ENCODE measurements at places on chromosomes 7 and 10.

GRCh38 chr7:150973571-150974451 is 4.3 kb downstream of the KCNH2 start:
- no peak for DNase-seq

DNA sequence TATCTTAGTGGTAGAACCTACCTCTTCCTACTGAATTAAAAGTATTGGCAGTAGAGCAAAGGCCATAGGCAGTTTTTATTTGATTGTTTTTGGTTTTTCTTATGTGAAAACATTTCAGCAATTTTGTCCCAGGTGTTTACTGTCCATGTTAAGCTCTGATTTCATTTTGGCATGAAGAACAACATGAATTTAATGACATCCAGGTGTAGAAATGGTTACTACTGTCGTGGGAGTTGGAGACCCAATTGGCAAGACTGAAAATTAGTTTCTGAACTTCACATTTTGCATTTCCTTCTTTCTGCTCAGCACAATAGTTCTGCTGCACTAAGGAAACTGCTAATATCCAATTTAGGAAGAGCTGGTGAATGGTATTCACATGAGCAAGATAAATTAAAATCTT is 38.0 kb upstream of the TMEM196 start:
- DNase-seq: no peak

- DNase-seq: no peak
Observed at GRCh38 chr7:15603124-15603523, 41.3 kb upstream of the AGMO start.

- DNase-seq: no peak
Observed at GRCh38 chr7:18866359-18867036, 250.9 kb downstream of the TWIST1 start.

GRCh38 chr7:158614700-158615099 is 27.1 kb upstream of the PTPRN2 start:
- DNase-seq: no peak

- peak; percentile 48 for DNase-seq
Observed at GRCh38 chr10:91296471-91296870, 76.0 kb downstream of the PCGF5 start.

DNA sequence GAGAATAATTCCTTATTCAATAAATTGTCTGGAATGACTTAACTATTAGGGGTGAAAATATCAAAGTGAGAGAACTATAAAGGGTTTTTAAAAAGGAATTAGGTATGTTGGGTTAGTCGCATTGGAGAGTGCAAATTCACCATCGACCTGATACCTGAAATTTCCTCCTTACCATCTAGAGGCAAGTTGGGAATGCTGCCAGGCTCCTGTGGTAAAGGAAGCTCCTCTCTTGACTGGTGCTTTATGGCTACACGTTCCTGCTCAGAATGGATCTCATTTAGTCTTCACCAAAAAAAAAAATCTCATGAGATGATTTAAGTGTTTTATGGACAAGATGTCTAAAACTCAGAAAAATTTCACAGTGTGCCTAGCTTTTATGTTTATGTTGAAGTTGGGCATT is 129.8 kb downstream of the EGFR start:
- no peak for DNase-seq

- DNase-seq: no peak
Observed at GRCh38 chr10:11663763-11664555, 52.5 kb upstream of the USP6NL start.

- no peak for DNase-seq
Observed at GRCh38 chr7:6096581-6096980, 65.4 kb downstream of the ANKRD61 start.

GRCh38 chr7:70237256-70237655 is 639.0 kb downstream of the AUTS2 start:
- no peak for DNase-seq

DNA sequence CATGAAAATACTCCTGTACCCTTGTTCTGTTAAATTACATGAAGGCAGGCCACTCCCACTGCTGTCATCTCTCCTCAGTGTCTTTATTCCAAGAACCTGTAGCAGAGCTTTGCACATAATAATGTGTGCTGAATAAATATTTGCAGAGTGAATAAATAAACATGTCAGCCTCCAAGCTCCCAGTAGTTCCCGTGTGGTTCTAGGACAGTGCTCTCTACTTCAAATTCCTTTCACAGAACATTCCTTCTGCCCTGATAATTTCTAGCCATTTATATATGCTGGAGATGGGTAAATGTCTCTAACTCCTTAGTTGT is 20.3 kb upstream of the HYAL4 start:
- no peak for DNase-seq

- no peak for DNase-seq
Observed at GRCh38 chr10:16491933-16492332, 29.7 kb downstream of the C1QL3 start.

GRCh38 chr10:27203806-27204205 is 36.8 kb downstream of the ACBD5 start:
- DNase-seq: no peak

DNA sequence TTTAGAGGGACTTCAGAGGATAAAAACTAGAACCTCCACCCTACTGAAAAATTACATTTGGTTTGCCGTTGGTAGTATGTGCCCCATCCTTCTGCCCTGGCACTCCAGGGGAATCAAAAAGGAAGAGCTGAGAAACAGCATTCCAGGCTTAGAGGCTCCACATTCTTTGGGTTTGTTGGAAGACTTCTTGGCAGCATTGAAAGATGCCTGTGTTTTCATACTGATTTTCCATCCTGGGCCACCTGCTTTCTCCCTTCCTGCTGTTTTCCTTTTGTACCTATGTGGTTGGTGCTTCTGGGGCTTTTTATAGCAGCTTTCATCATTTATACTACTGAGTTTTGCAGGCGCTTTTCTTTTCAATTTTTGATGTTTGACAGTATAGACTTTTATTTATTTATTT is 61.7 kb downstream of the AUTS2 start:
- no peak for DNase-seq

GRCh38 chr7:44461387-44461786 is 29.1 kb downstream of the NUDCD3 start:
- peak; percentile 69 for DNase-seq

- no peak for DNase-seq
Observed at GRCh38 chr10:16999665-17000451, 129.8 kb downstream of the CUBN start.
